ENCODE measurements at places on chromosomes 11 and 22.

DNA sequence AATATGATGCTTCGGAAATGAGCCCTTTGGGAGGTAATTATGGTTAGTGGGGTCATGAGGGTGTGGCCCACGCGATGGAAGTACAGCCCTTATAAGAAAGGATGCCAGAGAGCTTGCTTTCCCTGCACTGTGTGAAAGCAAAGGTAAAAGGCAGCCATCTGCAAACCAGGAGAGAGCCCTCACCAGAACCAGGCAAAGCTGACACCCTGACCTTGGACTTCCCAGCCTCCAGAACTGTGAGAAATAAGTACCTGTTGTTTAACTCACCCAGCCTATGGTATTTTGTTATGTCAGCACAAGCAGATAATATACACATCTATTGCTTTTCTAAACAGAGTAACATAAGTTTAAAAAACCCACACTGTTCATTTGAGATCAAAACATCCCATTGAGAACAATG, 50.7 kb downstream of the SYN3 start:
- no peak for DNase-seq

DNA sequence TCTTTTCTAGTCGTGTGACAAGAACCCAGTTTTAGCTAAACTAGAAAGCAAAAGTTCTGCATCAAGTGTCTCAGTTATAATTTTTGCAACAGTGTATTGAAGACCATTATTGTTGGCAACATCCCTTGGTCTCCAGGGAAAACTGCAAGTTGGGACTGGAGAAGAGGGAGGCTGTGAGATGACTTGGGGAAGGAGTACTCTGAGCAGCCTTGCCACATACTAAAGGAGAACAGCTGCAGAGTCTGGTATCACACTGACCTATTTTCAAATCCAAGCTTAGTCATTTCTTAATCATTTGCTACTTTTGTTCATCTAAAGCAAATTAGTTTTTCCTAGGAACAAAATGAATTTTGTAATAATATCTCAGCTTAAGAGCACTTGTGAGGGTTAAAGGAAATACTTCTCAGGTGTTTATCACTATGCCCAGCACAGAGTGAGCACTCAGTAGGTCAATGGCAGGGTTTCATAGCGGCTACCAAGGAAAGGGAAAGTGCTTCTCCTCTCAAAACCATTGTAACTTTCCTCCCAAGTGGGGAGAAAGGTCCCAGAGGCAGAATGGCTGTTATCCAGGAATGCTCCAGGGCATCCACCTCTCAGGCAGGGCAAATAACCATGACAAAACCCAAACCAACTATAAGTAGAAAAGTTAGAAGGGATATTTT, 247.1 kb downstream of the C11orf87 start:
- DNase-seq: no peak

- DNase-seq: no peak
These were observed 13.0 kb downstream of the PAX6 start for GRCh38 chr11:31798057-31798553.

- no peak for DNase-seq
These were observed 94.4 kb downstream of the SLC1A2 start for GRCh38 chr11:35324981-35325380.

GRCh38 chr11:12581923-12582322, 92.3 kb upstream of the TEAD1 start:
- no peak for DNase-seq

- DNase-seq: no peak
These were observed 10.4 kb upstream of the GLYAT start for GRCh38 chr11:58742140-58742539.

GRCh38 chr22:43180670-43181069, 6.3 kb downstream of the TTLL12 start:
- no peak for DNase-seq

- no peak for DNase-seq
These were observed 36.7 kb upstream of the VWA5A start for GRCh38 chr11:124078591-124078990.

- DNase-seq: no peak
These were observed 4.6 kb downstream of the DCHS1 start for GRCh38 chr11:6650980-6651379.

DNA sequence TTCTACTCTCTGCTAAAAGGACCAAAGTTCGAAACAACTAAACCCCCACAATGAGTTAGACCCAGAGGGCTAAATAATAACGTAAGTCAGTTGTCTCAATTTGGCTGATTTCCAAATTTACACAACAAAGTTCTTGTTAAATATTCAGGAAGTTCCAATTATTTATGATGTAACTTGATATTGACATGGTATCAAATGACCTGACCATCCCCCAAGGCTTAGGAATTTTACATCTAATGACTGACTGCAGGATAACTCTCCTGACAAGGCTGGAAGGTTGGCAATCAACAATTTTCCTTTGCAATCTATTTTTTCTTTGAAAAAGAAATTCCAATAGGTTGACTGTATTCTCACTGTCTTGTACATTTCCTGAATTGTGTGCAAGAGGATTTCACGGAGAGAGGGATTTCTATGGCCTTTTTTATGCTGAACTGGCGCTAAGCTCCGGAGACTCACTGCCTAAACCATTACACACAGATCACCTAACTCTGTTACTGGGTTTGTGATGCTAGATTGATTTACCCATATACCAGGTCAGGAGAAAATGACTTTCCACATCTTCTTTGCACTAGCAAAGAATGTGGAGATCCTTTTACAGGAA, 9.6 kb upstream of the CDON start:
- no peak for DNase-seq

GRCh38 chr11:330694-331357, 10.2 kb upstream of the IFITM3 start:
- DNase-seq: peak; percentile 72

GRCh38 chr22:32991353-32992101, 66.7 kb downstream of the SYN3 start:
- DNase-seq: no peak

- peak; percentile 22 for DNase-seq
These were observed 46.1 kb upstream of the SCUBE2 start for GRCh38 chr11:9137293-9138132.

- no peak for DNase-seq
These were observed 219.0 kb downstream of the CASP12 start for GRCh38 chr11:104679258-104679657.

GRCh38 chr11:125075900-125076317, 12.8 kb downstream of the SLC37A2 start:
- no peak for DNase-seq

- no peak for DNase-seq
These were observed 33.4 kb downstream of the GAB2 start for GRCh38 chr11:78384231-78384630.

DNA sequence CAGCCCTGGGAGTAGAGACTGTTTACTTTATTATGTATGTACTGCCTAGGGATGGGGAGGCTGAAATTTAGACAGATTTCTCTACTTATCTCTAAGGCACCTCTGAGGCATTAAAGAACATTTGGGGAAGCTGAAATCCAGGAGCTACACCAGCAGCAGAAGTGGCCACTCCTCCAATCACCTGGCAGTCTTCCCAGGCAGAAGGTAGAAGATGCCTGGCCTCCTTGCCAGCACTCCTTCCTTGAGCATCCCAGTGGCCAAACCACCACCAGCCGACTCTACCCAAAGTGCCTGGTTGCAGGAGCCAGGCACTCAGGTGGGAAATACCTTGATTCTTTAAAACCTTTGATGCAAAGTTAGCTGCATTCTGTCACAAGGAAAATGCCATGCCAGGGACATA, 1.9 kb upstream of the FAT3 start:
- no peak for DNase-seq

GRCh38 chr11:10908215-10908951, 50.5 kb upstream of the ZBED5 start:
- no peak for DNase-seq

DNA sequence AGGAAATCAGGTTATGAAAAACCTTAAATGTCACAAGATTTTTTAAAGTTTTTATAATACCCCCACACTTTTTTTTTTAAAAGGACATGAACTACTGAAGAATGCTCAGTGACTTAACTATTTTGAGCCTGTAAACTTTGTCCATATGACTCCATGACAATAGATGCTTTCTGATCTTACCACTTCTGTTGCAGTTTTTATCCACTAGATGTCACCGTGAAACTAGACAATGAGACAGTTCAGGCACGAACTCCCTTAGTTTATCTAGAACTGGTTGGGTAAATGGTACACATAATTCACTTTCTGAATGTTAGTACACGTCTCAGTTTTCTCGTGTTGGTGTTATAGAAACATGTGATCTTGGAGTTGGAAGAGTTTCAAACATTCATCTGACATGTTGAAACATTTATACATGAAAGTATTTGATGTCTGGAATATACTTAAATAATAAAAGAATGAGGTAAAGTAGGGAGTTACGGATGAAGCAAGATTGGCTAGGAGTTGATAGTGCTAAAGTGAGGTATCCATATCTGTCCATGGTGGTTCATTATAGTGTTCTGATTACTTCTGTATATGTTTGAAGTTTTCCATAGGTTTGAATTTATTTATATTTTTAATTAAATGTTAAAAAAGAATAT, 8.1 kb downstream of the CCDC15 start:
- DNase-seq: no peak

GRCh38 chr11:110249066-110249465, 47.3 kb downstream of the RDX start:
- DNase-seq: no peak

GRCh38 chr11:12417691-12418611, 40.6 kb downstream of the PARVA start:
- no peak for DNase-seq

DNA sequence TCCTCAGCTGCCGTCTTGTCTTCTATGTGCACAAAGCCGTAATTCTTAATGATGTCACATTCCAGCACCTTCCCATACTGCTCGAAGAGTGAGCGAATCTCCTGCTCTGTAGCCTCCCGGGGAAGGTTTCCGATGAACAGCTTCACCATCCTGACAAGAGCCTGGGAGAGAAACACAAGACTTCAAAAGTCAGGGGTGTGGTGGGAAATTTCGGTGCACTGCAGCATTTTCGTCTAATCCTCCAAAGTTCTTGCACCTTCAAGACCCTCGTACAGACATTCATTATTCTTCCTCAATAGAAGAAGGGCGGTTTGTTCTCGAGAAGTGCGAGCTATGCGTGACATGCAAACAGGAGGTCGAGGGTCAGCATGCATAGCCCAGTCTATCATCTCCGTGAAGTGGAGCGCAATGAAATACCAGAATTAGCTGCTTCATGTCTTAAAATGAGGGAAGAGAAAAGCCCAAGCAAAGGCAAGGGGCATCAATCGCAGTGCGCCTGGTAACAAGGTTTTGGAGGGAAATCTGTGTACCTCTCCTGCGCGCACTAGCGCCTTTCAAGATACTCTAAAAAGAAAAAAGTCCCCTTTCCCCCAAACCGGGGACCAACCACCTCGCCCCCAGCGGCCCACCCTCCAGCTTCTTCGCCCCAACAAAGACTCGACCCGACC, 622 bp downstream of the RBM4B start:
- DNase-seq: no peak

DNA sequence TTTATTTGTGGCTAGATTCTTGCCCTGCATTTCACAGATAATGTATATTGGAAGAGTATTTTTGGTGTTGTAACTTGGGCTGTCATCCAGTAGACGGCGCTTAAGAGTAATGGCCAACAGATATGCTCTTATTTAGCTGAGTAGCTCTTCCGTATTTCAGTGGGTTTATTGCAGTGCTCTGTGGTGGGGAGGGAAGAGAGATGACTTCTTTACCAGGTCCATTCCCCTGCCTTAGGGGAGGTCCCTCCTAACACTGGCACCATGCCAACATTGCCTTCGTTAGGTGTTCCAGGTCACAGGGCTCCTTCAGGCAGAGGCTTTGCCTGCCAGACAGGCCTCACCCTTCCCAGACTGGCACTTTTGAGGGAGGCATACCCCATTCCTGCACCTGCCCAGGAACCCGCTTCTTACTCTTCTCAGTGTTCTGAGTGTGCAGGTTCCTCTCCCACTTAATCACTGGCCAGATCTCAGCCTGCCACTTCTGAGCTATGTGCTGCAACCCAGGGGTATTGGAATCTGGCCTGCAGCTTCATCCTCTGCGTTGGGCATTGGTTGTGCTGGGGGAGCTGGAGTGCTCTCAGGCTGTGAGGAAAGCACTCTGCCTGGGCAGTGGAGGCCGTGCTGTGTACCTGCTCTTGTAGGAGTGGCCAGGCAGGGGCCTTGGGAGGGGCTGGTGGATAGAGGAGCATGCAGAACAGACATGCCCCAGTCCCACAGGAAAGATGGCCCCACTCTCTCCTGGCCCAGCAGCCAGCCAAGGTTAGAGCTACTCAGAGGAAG, 29.4 kb upstream of the SLN start:
- no peak for DNase-seq

GRCh38 chr11:284105-285020, 4.6 kb upstream of the PGGHG start:
- no peak for DNase-seq

DNA sequence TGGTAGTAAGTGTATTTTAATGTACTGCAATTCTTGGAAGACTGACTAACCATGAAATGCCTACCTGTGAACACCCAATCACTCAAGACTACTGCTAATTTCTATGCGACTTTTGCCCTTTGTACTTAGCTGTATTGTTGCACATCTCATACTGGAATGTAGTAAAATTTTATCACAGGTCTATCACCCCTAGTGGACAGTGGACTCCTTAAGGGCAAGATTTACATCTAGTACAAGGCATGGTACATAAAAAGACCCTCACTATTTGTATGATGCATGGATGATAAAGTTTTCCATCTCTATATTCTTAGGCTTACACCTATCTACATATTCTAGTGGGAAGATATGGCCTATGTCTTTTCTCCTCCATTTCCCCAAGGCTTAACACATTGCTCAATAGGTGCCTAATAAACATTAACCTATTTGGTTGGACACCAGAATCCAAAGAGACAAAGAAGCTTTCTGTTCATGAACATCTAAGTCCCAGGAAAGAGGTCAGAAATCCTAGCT, 26.1 kb downstream of the SERGEF start:
- no peak for DNase-seq

DNA sequence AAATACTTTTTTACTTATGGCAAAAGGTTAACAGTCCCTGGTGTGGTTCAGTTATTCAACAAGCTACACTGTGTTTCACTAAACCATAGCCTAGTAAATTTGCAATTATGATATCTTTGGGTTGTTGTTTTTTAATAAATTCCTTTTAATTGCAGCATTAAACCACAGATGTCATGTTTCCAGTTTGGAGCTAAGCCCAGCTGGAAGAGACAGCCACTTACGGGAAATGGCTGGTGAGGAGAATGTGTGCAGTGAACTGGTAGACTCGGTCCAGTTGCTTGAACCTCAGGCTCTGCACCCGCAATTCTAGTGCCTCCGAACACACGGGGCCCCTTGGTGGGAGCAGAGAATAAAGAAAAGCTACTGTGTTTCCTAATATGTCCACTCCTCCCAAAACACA, 70.8 kb downstream of the WNT11 start:
- DNase-seq: no peak

GRCh38 chr11:117909611-117910382, 19.4 kb downstream of the TMPRSS13 start:
- DNase-seq: no peak

GRCh38 chr11:33638608-33639007, 62.0 kb downstream of the C11orf91 start:
- no peak for DNase-seq

- DNase-seq: no peak
These were observed 30.5 kb downstream of the MRGPRD start for GRCh38 chr11:68950270-68950669.
